ENCODE measurements at places on chromosomes 13 and 19. TPM values are rescaled to one million over a fixed set of nuclear protein-coding genes. Genes with fewer than 3 reads are reported as not detected.

The COX6B2 gene
- total RNA-seq: not detected

- DNase-seq: no peak
Measured at GRCh38 chr13:24002206-24002815, 105.0 kb upstream of the C1QTNF9B start.

DNA sequence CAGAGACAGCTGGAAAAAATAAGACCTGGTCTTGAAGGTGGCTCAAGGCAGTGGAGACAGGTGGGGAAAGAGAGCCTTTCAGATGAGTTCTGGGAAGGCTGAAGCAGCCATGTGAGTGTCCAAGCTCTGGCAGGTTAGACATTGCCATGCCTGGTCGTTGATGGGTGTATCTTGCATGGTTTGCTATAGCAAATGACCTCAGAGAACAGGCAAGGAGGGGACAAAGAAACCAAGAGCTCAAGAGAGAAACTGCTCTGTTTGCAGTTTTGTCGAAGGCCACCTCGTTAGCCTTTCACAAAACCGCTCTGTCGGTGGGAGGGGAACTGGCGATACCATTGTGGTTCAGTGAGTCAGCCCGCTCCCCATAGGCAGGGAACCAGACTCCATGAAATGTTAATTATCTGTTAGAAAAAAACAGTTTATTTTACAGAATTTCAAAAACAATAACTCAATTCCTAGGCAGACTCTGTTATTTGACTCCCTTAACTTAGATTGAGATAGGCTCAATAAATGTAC, 82.8 kb upstream of the ARGLU1 start:
- DNase-seq: no peak

- DNase-seq: no peak
Measured at GRCh38 chr13:94384231-94384905, 95.1 kb downstream of the DCT start.

DNA sequence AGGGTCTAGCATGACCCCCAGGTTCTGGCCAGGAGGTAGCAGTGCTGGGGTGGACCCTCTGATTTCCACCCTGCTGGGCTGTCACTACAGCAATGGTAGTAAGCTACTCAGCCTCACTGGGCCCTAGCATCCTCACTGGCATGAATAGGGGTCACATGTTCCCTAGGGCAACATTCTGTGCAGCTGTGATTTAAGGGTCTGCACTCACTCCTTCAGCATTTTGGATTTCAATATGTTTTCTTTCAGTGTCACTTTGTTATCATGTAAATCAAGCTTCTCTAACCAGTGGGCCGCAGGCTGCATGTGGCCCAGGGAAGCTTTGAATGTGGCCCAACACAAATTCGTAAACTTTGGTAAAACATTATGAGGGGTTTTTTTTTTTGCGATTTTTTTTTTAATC, 57.8 kb downstream of the SPATA13 start:
- DNase-seq: no peak

DNA sequence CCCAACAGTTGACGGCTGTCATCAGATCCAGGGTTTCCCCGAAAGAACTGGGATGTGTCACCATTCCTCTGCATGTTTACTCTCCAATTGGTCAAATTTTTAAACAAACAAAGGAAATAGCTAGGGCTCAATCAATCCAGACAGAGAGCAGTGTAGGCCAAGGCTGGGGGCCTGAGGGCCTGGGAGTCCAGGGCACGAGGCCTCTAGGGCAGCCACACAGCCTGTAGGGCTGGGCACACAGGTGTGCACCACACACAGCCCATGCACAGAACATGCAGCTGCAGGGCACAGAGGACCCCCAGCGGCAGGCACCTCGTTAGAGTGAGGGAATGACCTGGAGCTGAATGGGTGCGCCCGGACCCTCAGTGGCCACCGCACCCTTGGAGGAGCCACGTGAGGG, 9.5 kb downstream of the MIER2 start:
- no peak for DNase-seq

DNA sequence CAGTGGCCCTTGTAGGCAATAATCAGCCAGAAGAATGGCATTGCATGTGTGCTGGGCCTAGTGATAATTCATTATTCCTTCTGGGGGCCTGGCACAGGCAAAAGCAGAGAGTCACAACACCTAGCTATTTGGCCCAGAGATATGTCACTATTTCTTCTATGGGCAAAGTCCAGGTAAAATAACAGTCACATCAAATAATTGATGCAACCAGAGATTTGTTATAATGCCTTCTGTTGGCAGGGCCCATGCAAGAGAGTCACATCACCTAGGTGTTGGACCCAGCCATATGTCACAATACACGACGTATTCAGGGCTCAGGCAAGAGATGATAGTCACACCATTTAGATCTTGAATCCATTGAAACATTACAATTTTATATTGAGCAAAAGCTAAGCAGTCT, 66.1 kb downstream of the ZNF726 start:
- no peak for DNase-seq

DNA sequence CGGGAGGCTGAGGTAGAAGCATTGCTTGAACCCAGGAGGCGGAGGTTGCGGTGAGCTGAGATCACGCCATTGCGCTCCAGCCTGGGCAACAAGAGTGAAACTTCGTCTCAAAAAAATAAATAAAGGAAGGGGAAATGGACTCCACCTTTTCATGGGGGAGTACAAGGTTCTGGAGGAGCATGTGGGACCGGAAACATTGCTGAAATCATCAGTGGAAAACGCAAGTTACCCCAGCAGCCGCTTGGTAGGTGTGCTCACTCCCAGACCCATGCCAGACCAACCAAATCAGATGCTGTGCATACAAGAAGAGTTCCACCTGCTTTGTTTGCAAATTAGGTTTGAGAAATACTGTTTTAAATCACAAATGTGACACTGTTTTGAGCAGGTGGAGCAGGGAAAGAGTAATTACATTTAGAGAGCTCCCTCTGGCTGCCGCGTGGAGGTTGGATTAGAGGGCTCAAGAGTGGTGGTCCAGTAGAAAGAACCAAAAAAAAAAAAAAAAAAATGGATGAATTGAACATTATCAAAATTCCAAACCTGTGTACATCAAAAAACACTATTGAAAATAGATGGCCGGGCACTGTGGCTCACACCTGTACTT, 4.9 kb downstream of the ERICH4 start:
- DNase-seq: no peak

Measured in uterus (tissue), 4 donors.